ENCODE measurements at places on chromosomes 4 and X. TPM values are rescaled to one million over a fixed set of nuclear protein-coding genes. Genes with fewer than 3 reads are reported as not detected.

DNA sequence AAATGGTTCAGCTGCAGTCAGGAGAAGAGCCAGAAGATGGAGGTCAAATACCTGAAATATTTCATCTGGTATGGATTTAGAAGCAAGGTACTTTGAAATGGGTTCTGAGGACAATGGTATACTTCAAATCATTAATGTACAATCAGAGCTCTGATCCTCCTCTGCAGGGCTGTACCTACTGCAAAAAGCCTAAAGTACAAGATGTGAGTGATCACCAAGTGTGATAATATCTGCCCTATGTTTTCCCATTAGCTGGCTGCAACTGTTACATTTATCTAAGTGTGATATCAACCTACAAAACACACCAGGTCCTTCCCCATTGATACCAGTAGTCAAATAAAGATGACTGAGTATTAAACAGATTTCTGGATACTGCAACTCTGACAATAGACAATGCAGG is 25.1 kb downstream of the HDX start:
- no peak for DNase-seq

DNA sequence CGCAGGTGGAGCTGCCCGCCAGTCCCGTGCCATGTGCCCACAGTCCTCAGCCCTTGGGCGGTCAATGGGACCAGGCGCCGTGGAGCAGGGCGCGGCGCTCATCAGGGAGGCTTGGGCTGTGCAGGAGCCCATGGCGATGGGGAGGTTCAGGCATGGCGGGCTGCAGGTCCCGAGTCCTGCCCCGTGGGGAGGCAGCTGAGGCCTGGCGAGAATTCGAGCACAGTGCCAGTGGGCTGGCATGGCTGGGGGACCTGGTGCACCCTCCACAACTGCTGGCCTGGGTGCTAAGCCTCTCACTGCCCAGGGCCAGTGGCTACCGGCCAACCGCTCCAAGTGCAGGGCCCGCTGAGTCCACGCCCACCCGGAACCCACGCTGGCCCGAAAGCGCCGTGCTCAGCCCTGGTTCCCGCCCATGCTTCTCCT is 646.5 kb downstream of the GABRG1 start:
- no peak for DNase-seq

- no peak for DNase-seq
Measured at GRCh38 chrX:44042751-44043150, 69.6 kb upstream of the NDP start.

The PRSS48 gene
- not detected for total RNA-seq

The SMR3B gene
- total RNA-seq = not detected

The LUZP4 gene
- not detected for total RNA-seq

GRCh38 chr4:139841464-139842195 is 176.0 kb downstream of the MGST2 start:
- no peak for DNase-seq

GRCh38 chrX:56783450-56783831 is 54.4 kb downstream of the NBDY start:
- DNase-seq = no peak

The RTL9 gene
- 0.39 TPM for total RNA-seq

The SRPK3 gene
- total RNA-seq = 6.7 TPM

DNA sequence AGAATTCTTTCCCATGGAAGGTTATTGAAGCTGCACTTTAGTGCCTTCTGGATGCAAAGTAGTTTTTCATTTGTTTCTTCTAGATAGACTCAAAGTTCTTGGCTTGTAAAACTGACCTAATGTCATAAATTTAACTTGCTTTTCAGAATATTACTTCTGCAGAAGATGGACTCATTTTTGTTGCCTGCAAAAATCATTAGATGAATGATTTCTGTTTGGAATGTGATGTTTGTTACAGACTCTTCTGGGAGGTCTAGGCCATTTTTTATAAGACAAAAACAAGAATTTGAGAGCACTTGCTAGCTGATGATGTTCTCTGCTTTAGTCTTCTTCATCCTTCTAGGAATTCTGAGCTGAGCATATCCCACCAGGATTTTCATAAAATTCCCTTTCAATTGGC is 308.6 kb upstream of the GIMD1 start:
- DNase-seq = peak; percentile 21

GRCh38 chr4:152094970-152095700 is 334.3 kb upstream of the GATB start:
- DNase-seq = no peak

The APOO gene
- total RNA-seq = 6.7 TPM

DNA sequence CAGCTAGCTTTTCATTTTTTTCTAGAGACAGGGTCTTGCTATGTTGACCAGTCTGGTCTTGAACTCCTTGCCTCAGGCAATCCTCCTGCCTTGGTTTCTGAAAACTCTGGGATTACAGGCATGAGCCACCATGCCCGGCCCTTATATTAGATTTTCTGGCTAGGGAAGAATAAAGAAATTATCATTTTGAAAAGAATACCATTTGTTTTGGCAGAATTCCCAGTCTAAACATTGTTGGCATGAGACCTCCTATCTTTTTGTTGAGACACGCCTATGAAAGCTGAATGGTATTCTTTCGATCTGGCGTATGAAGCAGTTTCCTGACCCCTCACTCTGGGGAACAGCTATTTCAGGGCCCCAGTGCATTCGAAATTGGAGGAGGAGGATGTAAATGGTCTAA is 107.0 kb downstream of the REPS2 start:
- no peak for DNase-seq

- no peak for DNase-seq
Measured at GRCh38 chr4:89752932-89753598, 83.9 kb downstream of the SNCA start.

DNA sequence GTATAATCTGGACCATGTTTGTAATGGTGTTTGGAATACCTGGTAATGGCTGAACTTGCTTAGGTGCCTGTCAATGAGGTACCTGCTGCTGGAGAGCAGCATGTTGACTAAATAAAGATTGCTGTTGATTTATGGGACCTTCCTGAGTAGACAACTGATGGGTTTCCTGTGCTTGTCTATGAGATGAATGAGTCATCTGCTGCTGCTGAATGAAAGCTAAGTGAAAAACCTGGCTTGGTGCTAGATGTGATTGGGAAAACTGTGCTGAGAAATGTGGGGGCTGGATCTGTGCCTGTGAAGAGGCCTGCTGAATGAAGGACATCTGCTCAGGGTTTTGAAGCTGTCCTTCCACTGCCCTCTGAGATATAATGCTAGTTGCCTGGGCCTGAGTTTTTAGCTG is 69.6 kb downstream of the WNK3 start:
- DNase-seq = no peak

DNA sequence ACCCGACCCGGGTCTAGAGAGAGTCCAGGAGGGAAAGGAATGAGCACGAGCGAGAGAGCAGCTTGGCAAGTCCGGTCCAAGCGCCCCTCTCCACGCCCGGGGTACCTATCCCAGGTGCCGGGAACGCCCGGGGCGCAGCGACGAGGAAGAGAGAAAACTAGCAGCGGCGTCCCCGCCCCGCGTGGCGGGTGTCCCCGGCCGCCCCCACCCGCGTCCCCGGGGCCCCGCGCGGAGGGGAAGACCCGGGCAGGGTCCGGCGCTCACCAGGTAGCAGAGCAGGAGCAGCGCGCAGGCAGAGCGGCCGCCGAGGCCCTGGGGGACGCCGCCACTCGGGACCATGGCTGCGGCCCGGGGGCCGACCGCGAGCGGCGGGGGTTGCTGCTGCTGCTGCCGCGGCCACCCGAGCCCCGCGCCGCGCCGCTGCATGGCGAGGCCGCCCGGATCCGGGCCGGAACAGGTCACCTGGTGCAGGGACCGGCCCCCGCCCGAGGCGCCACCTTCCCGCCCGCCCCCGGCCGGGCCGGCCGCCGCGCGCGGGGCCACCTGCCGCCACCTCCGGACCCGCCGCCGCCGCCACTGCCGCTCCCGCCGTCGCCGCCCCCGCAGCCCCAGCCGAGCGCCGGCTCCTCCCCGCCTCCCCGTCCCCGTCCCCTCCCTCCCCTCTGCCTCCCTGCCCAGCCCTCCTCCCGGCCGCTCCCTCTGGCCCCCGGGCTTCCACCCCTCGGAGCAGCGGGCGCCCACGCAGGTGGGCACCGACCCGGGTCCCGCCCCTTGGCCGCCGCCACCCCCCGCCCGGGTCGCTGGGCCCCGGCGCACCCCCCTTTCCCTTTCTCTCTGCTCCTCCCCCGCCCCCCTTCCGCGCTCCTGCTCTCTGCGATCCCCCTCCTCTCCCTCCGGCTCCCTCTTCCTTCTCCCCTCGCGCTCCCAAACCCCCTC is at the start of gene SEL1L3:
Gene SEL1L3, minus strand, starts transcription at position 578 of the 936 bp plus-strand sequence. Its CDS starts 152 bp downstream, at position 426.
- no peak for DNase-seq
